ENCODE measurements at places on chromosomes 6 and 20.

DNA sequence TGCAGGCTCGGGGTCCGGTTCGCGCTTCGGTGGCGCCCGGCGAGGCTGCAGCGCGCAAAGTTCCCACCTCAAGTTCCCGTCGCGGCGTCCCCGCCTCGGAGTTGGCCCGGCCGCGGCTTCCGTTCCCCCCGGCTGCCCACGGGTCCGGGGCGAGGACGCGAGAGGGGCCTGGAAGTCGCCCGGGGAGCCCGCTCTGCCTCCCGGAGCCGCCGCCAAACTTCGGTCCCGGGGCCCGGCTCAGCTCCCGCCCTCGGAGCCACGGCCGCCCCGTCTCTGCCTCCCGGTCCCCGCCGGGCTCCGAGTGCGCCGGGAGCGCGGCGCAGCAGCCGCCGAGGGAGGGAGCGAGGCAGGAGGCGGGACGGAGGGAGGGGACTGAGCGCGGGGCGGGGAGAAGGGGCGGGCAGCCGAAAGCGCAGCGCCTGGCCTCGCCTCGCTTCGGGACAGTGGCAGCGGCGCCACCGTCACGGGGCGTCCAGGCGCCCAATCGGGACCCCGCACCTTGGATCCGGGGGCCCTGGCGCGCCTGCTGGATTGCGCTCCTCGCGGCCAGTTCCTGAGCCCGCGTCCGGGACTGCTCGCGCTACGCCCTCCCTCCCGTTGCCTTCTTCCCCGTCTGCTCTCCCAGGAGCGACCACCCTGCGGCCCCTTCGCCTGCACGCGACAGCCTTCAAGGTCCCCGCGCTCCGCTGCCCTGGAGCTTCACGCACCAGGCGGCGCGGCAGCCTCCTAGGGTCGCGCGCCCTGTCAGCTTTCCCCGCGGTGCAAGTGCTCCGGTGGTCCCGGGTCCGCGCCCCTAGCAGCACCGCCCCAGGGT is at the start of gene KCNG1:
Gene KCNG1, minus strand, starts transcription at position 305 of the 814 bp plus-strand sequence. CDS start 12,769 bp downstream, outside the sequence.
- peak; percentile 52 for DNase-seq

GRCh38 chr6:64000818-64001491 is 365.4 kb downstream of the PHF3 start:
- DNase-seq, result no peak

- DNase-seq, result peak; percentile 91
These were observed 52.2 kb upstream of the FAM83C start for GRCh38 chr20:35344354-35344837.

GRCh38 chr6:169918239-169918953 is 167.0 kb downstream of the ERMARD start:
- DNase-seq, result no peak

DNA sequence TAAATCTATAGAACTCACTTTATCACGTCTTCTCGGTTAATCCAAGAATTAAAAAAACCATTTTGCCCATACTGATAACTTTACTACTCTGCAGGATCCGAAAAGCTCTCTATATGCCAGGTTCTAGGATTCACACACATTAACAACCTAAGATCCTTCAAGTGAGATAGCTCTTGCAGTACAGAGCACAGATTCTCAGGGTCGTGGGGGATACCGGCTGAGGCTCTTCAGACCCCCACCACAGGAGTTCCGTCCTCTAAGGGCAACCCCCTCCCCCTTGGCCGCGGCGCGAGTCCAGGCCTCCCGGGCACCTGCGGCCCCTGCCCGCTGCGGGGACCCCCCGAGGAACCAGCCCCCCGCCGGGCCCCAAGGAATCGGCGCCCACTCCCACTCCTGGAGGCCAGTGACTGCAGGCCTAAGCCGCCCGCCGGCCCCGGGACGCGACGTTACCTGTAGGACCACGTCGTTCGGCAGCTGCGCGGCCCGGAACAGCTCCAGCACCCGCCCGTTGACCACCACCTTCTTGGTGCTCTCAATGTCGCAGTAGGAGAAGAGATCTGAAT is 892 bp downstream of the REPS1 start:
- DNase-seq, result no peak

- DNase-seq, result peak; percentile 55
These were observed 71.9 kb upstream of the NHSL1 start for GRCh38 chr6:138571181-138571580.

DNA sequence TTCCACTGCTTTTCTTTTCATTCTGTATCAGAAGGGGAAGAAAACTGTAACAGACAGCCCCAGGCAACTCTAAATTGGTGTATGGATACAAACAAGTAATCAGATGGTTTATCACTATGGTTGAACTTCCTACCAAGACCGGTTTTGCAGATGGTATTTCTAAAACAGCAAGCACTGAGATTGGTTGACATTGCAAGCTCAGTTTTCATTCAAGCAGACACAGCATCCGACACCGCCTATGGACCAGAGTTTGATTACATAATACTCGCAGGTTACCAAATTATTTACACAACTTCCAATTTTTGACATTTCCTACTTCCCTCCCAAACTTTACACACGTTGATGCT is 209.9 kb downstream of the ALDH8A1 start:
- DNase-seq, result no peak

- DNase-seq, result peak; percentile 76
These were observed 24.3 kb upstream of the CCN5 start for GRCh38 chr20:44690781-44691423.

DNA sequence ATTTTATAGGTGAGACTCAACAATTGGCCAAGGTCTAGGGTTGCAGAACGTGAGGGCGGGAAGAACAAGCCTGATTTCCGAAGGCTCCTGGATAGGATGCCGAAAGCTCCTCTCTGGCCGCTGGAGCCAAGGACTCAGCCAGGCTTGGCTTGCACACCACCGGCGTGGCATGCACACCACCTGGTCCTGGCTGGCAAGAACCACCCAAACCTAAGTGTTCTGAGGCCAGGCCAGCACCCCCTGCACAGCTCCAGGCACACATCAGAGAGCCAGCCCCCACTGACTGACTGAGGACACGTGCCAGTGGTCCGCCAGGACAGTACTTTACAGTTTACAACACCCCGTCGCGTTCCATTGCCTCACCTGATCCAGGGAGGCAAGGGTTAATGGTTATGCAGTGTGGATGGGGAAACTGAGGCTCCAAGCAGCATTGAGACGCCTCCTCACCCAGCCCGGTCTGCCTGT is 414 bp downstream of the TGM2 start:
- no peak for DNase-seq

DNA sequence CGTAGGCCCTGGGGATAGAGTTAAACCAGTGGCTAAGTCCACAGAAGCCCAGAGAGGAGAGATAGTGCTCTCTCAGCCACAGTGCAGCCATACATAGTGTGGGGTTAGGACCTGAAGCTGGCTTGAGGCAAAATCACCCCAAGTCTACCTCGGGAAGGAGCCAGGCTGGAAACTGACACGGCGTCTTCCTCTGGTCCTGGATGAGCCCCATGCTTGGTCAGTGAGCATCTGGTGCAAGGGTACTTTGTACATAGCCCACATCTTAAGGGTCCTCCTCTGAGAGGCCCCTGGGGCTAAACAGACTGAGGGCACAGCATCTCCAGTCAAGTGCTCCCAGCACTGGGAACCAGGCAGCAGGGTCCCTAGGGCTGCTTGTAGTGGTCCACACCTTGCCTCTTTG is 45.6 kb downstream of the CDH26 start:
- DNase-seq, result no peak

DNA sequence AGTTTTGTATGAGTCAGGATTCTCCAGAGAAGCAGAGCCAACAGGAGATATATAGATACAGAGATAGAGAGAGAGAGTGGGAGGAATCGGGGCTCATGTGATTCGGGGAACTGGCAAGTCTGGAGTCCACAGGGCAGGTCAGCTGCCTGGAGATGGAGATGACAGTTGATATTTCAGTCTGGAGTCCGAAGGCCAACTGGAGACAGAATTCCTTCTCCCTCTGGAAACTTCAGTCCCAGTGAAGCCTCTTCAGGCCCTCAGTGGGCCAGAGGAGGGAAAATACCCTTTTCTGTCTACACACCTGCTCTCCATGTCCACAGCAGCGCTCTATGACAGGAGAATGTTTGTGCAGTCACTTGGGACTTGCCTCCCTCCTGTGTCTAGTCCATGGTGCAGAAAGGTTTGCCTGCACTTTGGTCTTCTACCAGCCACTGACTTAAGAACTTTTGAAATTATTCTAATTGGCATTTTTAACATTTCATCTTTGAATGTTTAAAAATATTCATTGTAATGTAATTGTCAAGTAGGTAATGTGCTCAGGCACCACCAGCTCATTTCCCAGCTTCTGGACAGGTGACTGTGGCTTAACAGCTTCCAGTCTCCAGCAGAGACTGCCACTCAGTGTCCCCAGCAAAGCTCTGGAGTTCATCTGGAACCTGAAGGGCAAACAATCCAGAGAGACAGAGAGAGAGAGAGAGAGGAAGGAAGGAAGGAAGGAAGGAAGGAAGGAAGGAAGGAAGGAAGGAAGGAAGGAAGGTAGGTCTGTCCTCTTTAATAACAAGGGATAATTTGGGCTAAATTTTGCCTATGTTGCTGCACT is 43.8 kb upstream of the AFDN start:
- no peak for DNase-seq

DNA sequence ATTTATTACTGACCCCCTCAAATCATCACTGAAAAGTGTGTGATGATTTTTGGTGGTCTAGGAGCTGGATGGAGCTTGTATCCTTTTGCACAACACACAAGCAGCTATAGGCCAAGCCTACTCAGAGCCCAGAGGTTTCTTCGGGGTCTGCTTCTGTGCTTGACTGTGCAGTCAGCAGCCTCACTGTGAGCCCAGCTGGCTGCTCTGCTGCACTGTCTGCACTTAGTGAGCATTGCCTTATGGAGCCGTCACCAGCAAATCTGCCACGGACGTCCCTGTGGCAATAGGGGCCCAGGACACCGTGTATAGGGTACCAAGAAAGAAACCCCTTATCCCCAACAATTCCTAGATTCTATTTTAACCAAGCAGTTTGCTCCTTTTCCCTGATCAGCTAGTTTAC is 38.6 kb upstream of the GMPR start:
- no peak for DNase-seq

GRCh38 chr6:11432713-11433450 is 104.7 kb upstream of the TMEM170B start:
- DNase-seq, result peak; percentile 61

Data from fibroblast of the aortic adventitia (primary cell).